EH (cell line): ENCODE measurements at places on chromosomes 3 and 15.
A peak's percentile ranks its signal among the peaks of the same experiment; 100 is the strongest.

GRCh38 chr3:12046406-12046805 lies 42.2 kb downstream of the SYN2 start:
- DNase-seq: no peak

DNA sequence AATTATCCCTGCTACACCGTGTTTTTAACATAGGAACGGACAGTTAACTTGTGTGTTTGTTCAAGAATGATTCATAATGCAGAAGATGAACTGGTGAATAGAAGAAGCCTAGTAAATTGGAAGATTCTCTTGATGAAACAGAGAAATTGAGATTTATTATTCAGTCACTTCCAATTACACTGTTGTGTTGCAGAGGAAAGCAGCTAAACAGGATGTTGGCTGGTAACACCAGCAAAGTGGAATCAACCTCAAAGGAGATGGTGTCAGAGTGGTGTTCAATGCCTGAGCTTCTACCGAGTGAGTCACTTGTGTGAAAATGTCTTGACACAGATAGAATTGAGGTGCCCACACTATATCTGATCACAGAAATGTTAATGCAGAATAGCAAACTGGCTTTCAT lies 399.6 kb downstream of the LPP start:
- DNase-seq: no peak

GRCh38 chr15:71085809-71086208 lies 29.5 kb upstream of the THSD4 start:
- no peak for DNase-seq

DNA sequence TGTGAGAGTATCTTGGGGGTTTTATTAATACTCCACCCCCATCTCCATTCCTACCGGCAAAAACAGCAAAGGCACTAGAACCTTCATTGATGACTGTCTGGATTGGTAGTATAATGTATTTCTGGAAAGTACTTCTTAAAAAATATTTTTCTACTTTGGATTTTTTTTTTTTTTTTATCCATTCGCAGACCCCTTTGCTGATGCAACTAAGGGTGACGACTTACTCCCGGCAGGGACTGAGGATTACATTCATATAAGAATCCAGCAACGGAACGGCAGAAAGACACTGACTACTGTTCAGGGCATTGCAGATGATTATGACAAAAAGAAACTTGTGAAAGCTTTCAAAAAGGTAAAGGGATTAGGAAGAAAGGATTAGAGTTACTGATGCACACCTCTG lies 1.2 kb downstream of the EIF1B start:
- DNase-seq: peak; percentile 53

- no peak for DNase-seq
Observed at GRCh38 chr15:31559786-31560185, 233.2 kb downstream of the KLF13 start.

DNA sequence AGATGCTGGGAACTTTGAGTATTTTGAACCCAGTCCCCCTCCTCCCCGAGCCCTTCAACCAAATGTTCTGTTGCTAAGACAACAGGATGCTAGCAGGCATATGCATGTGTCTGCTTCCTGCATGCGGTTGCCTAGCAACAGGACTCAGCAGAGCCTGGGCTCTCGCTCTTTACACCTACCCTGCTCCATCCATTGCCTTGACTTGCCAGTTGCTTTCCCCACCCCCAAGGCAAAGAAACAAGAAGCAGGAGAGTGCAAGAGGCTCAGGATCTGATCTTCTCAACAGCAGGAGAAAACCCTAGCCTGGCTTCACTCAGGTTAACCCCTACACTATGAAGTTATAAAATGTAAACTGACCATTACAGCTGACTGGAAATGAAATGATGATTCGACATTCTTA lies 393.0 kb downstream of the IGSF11 start:
- DNase-seq: no peak

GRCh38 chr15:80695099-80695910 lies at the start of gene ABHD17C:
TSS of gene ABHD17C (plus strand) at chr15:80695310. CDS start at chr15:80695430, 120 bp downstream.
- DNase-seq: peak; percentile 74

GRCh38 chr15:31307270-31308184 lies 19.1 kb upstream of the KLF13 start:
- DNase-seq: no peak

- no peak for DNase-seq
Observed at GRCh38 chr15:85690561-85691231, 104.0 kb downstream of the KLHL25 start.

DNA sequence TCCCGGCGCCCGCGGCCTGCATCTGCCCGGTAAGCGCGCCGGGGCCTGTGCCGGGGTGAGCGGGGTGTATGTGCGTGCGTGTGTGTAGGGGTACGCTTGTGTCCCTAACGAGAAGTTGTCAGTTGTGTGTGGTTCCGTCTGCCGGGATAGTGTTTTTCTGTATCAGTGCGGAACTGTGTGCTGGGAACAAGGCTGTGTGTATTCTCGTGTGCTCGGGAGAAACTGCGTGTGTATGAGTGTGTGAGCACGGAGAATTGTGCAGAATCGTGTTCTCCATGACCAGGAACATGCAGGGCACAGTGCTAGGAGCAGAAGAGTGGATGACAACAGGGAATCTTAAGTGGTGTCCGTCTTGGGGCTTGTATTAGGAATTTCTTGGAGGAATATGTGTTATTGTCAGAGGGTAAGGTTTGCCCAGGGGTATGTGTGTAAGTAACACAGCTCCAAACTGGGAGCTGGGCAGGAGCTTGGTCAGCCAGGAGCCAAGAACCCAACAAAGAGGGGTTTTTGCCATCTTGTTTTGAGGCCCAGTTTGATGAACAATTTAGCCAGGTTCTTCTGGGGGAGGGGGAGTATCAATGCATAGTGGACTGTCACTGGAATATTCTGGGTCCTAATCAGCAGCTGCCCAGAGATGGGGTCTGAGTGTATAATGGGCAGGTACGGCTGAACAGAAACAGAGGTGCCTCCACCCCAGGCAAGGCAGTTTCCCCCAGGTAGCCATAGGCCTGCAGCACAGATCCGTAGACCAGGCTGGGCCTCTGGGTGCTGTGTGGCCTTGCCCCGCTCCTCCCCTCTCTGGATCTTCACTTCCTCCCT lies 2.1 kb downstream of the ISL2 start:
- peak; percentile 51 for DNase-seq

DNA sequence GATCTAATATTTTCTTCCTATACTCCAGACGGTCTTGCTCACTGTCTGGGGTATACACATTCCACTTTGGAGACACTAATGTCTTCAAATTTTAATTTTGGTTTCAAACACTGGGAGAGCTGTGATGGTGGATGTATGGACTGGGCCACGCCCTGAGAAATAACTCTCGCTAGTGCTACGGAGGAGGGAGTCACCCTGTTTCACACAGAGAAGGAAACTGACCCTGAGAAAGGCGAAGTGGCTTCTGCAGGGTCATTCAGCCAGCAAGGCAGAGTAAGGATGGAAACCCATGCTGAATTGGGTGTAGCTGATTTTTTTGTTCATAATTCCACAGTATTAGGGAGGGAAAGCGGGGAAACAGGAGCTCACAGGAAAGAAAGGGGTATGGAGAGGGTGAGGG lies 8.6 kb upstream of the SKIC8 start:
- DNase-seq: no peak

GRCh38 chr15:70566047-70566835 lies 197.1 kb downstream of the UACA start:
- DNase-seq: no peak

GRCh38 chr3:74789111-74789510 lies 174.7 kb upstream of the CNTN3 start:
- DNase-seq: no peak

GRCh38 chr3:122560680-122561079 lies 3.4 kb downstream of the PARP9 start:
- DNase-seq: peak; percentile 63

DNA sequence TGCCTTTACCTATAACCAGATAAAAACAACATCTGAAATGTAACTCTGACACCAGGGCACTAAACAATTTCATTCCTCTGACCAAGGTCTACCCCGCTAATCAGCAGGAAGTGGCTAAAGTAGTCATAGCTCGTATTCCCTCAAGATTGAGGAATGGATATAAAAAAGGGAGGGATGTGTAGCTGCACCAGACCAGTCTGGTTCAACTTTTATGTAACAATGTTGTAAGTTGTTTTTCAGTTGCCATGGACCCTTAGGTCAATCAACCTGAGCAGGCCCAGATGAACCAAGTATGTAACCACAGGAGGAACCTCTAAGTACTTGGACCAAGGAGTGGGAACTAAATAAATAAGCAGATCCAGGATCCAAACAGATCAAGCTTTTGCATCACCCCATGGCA lies 28.4 kb upstream of the IFT57 start:
- peak; percentile 0 for DNase-seq

GRCh38 chr3:49720855-49721595 lies 1.5 kb upstream of the AMIGO3 start:
- DNase-seq: no peak

DNA sequence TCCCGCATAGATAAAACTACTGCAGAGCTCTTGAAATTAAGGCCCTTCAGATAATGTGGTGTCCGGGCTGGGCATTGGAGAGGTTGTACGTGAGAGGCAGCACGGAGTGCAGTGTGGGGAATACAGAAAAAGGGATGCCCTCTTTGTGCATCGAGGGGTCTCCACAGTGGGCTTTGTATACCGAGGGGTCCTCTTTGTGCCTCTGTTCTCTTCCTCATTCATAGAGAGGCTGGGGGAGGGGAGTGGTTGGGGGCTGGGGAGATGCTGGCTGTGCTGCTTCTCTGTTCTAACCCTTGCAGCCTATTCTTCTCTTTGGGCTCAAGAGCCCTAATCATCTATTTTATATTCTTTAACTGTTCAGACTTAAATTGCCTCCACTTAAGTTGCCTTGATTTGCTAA lies 74.3 kb upstream of the NDN start:
- DNase-seq: no peak

- DNase-seq: no peak
Observed at GRCh38 chr15:74397239-74398068, 30.0 kb upstream of the CYP11A1 start.
